ENCODE measurements at places on chromosomes 6 and 20.
A peak's percentile ranks its signal among the peaks of the same experiment; 100 is the strongest.

DNA sequence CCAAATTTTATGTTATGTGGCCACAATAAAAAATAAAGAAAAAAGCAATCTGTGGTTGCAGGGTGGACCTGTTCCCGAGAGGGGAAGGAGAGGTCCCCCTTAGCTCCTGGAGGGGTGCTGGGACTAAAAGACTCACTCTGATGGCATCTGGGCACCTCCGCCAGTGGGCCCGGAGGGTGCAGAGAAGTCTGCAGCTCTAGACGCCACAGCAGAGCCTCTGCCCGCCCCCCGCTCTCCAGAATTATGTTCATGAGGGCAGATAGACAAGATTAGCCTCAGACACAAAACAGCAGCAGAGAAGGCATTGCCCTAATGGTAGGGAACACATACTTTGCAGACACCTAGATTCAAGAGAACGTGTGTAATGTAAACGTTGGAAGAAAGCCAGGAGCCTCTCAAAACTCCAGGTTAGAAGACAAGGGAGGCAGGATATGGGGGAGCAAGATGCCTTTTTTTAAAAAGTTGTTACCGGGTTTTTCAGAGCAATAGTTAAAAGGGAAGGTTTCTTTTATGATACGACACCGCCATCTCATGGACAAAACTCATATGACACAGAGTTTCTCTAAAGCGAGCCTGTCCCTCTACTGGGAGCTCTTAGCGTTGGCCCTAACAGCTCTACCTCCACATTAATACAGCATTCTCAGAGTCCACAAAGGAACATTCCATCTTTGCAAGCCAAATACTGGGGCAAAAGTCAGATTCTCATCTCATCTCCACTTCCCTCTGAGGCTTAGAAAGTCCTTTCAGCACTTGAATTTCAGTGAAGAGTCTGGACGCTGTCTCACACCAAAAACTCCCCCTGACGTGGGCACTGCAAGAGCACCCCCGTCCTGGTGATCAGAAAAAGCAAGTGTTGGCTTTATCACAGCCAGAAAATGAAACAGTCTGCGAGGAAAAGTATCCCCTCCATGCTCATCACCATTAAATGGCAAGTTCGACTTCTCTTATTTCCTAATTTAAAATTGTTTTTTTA, 47.2 kb downstream of the FOXF2 start:
- peak; percentile 85 for DNase-seq

GRCh38 chr6:67045076-67045475, 1338.0 kb upstream of the EYS start:
- no peak for DNase-seq

DNA sequence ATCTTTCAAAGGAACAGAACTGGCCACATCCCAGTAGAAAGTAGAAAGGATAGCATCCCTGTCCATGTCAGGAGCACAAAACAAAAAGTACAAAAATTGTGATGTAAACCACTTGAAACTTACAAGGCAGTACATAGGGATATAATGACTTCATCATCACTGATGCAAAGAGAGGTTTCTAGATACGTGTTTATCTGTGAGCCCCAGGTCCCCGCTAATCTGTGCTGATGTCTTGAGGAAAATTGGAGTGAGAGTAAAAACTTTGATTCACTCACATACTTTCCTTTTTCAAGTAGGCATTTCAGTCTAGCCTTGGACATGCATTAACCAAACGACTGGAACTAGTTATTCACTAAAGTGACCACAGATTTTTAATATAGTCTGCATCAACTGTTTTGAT, 216.7 kb upstream of the QKI start:
- DNase-seq = no peak

DNA sequence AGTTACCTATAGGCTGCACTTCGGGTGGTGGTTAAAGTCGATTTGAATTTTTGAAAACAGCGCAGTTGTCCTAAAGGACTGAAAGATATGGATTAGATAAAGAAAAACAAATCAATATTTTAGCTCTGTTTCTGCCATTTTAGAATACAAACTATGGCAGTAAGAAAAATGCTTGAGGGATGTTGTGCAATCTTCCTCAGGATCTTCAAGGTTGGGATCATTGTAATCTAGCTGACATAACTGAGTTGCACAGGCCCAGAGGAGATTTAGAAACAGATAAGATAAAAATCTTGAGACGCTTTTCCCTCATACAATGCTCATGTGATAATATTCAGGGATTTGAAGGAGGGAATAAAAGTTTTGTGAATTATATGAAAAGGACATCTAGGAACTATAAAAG, 926 bp downstream of the PEX3 start:
- DNase-seq = no peak

- no peak for DNase-seq
Observed at GRCh38 chr6:97306544-97307320, 23.7 kb upstream of the MMS22L start.

DNA sequence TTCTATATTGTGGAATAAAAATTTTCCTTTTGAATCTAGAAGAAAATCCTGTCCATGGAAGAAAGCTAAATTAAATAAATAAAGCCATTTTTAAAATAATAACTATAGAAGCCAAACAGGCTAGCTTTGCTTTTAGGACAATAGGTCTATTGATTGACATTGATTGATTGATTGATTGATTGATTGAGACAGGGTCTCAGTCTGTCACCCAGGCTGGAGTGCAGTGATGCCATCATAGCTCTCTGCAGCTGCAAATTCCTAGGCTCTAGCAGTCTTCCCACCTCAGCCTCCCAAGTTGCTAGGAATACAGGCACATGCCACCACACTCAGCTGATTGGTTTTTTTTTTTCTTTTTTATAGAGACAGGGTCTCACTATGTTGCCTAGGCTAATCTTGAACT, 97.9 kb downstream of the COL12A1 start:
- no peak for DNase-seq

DNA sequence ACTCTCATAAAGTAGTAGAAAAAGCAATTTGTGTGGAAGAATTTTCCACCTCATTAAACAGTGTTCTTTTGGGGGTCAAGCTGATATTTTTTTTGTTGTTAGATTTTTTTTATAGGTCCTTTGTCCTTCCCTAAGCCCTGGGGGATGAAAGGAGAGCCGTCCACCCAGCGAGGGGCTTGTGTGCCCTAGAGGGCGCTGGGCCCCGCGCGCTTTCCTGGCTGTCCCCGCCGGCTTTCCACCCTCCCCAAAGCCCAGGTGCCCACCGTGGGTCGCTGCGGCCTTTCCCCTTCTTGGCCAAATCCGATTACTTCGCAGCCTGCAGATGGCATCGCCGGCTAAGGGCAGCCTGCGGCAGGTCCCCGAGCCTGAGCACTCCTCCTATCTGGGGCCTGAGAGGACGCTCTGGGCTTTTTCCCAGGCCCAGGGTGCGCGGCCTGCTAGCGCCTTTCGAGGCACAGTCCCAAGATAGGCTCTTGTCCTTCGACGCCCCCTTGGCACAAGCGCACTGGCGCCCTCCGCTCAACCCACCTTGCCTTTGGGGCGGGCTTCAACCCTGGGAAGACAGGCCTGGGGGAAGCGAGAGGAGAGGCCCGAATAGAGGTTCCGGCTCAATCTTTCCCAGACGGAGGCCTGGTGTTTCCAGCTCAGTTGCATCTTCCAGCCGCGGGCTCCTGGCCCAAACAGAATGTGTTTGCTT, 33.6 kb downstream of the TFAP2A start:
- DNase-seq = peak; percentile 22

GRCh38 chr6:8074213-8074612, 10.0 kb upstream of the BLOC1S5 start:
- DNase-seq = no peak

- no peak for DNase-seq
Observed at GRCh38 chr6:14009431-14009830, 84.7 kb downstream of the RNF182 start.

DNA sequence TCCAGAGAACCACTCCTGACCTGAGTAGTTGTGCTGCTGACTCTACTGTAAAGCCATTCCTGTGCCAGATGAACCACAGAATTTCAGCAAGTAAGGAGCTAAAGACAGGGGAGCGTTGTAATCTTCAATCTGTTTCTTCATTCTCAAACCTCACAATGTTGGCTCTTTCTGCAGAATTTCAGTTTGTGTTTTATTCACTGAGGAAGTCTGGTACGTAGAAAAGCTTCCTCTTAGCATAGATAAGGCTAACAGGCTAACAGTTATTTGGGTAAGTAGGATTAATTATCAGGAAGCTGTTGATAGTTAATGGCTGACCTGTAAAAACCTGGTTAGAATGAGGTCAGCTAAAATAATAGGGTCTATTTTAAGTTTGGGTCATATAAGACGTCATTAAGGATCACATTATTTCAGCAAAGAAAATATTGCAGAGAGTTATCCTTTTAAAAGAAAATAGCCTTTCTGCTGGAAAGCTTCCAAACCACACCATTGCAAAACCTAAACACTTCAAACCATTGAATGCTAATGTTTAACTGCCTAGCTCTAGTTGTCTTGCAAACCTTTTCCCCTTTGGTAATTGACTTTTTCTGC, 14.1 kb upstream of the TENT5A start:
- peak; percentile 84 for DNase-seq

GRCh38 chr6:18471232-18471964, 84.2 kb downstream of the RNF144B start:
- no peak for DNase-seq

- no peak for DNase-seq
Observed at GRCh38 chr20:60036746-60037499, 78.7 kb downstream of the CDH26 start.

GRCh38 chr6:125041740-125042459, 79.7 kb downstream of the RNF217 start:
- DNase-seq = no peak

All from OCI-M1 (cell line).